ENCODE measurements at places on chromosomes 11 and 22.

DNA sequence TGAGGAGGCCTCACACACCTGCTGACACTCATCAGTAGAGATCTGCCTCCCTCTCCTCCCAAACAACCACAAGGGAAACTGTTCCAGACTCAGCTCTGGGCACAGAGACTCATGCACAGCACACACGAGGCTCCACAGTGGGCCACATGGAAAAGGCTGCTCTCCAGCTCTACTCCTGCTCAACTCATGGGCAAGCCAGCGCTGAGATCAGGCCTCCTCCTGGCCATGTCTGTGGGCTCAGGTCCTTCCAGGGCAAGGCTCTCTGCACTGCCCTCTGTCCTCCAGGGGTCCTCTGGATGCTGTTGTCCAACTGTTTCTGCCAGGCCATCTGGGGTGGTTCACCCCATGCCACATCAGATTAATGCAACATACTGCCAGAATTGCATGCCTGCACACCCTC, 46.0 kb downstream of the PLEKHA7 start:
- no peak for DNase-seq

DNA sequence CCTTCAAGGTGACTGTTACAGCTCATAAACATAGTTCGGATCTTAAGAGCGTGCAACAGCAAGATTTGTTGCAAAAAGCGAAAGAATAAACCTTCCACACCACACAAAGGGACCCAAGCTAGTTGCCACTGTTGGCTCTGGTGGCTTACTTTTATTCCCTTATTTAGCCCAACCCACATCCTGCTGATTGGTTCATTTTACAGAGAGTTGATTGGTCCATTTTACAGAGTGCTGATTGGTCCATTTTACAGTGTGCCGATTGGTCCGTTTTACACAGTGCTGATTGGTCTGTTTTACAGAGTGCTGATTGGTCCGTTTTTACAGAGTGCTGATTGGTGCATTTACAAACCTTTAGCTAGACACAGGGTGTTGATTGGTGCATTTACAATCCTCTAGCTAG, 776.9 kb upstream of the CNTN5 start:
- DNase-seq, result no peak

DNA sequence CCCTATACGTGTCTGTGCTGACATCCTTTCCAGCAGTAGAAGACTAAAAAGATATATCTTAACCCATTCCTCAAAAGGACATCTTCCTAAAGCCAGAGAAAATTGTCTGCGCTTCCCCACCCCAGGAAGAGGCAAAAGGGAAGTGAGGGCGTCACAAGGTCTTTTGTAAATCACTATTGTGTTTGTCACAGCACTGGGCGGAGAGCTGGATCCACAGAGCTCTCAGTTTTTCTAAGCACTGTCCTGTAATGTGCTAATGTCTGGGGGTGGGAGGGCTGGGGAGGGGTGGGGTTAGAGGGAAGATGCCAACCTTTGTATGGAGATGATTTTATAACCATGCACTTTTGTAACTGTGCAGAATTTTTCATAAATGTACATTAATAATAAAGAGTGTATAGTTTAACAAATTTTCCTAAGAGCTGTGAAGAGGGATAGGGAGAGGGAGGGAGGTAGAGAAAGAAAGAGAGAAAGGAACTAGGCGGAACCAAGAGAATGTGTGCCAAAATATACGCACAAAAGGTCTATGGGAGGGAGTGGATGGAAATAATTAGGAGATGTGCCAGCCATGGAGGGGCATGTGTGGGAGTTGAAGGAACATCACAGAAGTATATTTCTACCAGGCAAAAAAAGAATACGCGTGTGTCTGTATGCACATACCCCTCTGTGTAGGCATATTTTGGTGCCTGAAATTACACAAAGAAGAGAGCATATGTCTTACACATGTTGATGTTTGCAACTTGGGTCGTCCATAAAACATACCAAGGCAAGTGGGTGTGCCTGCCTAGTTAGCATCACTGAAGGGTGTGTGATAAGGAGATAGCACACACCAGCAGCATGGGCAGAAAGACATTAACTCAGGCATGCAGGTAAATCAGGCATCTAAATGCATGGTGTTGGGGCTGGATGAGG, 9.8 kb downstream of the LRRC55 start:
- no peak for DNase-seq

DNA sequence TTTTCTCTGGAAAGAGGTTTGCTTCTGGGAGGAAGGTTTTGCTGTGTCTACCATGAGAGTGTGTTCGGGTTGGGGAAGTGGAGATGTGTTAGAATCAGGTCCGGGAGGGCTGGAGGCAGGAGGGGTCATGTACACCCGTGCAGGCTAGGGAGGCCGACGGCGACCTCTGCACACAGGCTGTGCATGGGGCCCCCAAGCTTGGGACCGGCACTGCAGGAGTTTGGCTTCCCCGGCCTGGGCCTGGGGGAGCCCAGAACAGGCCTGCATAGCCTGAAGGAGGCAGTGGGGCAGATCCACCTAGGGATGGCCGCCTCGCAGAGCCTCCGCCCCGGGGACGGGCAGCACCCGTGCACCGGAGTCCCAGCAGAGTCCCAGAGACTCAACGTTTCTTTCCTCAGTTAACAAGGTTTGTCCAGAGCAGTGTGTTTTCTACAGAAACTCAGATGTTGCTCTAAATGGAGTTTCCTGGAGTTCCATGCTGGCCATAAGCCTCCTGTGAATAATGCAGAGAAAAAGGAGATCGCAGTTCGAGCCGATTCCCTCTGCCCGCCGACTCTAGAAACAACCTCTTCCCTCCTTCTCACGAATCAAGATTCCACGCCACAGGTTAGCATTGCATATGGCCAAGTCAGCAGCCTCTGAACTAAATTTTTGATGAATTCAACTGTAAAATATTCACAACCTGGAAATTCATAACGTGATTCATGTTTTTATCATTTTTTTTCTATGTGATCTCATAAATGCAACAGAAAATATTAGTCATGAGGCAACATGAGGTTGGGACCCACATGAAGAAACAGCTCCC, 427.3 kb downstream of the BRD1 start:
- no peak for DNase-seq

- DNase-seq, result no peak
Measured at GRCh38 chr11:101474666-101475065, 109.1 kb downstream of the TRPC6 start.

- DNase-seq, result no peak
Measured at GRCh38 chr11:14789879-14790484, 102.0 kb downstream of the CYP2R1 start.

DNA sequence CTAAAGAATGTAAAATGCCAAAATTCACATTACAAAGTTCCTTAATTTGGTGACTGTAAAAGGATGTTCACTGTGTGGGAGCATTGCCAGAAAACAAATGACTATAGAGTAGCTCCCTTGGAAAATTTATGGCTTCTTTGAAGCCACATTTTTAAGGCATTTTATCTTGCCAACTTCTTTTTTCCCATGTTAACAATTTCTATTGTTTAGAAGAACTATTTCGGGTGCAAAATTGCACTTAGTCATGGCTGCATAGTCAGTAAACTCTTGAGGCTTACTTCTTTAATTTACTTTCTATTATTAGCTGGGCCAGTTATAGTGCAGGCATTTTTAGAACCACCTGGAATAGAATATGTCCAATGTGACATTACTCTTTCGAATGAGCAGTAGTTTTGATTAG, 515.3 kb downstream of the JRKL start:
- DNase-seq, result no peak

DNA sequence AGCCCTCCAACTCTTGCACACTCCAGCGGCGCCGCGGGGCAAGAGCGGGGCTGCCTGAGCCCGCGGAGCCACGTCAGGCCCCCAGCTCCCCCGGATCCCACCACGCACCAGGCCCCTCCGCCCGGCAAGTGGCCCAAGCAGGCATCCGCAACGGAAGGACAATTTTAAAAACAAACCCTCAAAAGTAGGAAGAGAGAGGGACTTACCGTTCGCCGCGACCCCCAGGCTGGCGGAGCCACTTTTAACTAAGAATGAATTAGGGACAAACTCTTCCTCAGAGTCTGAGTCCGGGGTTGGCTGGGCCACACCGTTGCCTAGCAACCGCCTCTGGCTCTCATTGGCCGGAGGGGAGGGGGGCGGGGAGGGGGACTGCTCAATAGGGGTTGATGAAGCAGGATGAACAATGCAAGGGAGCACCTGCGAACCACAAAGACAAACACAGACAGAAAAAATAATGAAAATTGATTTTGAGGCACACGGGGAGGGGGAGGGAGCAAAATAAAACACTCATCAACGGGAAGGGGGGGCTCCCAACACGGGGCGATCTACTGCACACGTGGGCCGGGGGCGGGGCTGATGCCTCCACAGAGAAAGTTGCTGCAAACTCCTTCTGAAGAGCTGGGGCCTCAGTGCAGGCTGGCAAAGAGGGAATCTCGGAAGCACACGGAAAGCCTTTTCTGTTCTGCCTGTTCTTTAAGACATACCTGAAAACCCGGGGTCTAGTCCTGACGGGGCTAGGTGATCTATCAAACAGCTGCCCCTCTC, 387.5 kb upstream of the NARS2 start:
- no peak for DNase-seq

GRCh38 chr11:2796091-2796490, 89.5 kb downstream of the CDKN1C start:
- DNase-seq, result no peak
